Left lobe of liver (tissue), 2 donors: ENCODE measurements at places on chromosomes 4 and X.

DNA sequence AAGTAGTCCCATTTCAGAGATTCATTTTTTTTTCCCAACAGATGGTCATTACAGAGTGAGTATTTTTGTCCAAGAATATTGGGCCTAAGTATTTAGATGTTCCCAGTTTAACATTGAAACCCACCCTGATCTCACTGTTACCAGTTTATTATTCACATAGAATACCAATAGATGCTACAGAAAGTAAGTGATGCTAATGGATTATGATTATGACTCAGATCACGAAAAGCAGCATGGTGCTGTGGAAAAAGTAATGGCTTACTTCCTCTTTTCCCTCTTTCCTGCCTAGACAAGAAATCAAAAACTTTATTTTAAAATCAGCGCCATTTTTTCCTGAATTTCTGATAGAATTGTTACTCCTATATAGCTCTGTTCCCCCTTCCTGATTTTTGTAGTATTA is 51.9 kb downstream of the GSPT2 start:
- DNase-seq, result no peak

DNA sequence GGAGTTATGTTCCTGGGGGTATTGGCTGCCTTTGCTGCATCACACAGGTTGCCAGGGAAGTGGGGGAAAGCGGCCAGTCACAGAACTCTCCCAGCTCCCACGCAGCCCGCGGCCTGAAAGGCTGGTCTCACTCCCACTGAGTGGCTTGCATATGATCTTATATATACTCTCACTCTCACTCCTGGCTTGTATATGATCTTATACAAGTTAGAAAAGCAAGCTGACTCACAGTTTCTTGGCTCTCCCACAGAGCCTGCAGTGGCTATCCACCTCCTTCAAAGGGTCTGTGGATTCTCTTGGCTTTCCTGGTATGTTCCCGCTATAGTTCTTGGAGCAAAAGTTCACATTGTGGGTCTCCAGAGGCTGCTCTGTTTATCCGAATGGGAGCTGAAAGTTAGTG is 833.5 kb upstream of the GALNTL6 start:
- no peak for DNase-seq

DNA sequence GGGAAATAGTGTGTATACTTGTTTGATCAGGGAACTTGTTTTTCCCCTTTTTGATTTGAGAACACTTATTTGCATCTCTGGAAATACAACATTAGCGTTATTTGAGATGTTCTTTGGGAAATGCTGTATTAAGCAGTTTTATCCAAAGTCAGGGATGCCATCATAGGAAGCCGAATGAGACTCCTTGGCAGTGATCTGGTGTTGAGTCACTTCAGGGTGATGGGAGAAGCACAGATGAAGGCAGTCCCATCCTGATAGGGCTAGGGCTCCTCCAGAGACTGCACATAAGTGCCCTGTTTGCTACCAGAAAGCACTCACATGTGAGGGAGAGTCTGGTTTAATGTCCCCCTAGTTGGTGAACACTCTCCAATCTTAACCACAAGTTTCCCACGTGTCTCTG is 62.3 kb downstream of the IL1RAPL1 start:
- no peak for DNase-seq

DNA sequence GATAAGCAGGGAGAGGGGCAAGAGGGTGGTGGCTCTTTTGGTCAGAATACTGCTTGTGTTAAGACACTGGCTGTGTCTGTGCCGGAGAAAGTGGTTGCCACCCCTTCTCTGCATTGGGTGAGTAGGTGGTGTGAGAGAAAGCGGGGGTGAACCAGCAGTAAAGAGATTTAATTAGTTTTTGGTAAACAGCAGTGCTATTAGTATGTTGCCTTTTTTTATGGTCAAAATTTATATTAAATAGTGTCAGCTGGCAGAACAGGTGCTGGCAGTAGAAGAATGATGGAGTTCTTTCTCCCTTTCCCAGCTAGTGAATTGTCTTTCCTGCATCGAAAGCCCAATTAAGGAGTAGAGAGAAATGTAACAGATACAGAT is 181.6 kb downstream of the LARP7 start:
- DNase-seq, result no peak

- peak; percentile 67 for DNase-seq
These were observed at the start of gene GLOD5 for GRCh38 chrX:48761674-48762471. Gene GLOD5 (plus strand): TSS chrX:48761747. CDS start chrX:48761791, 44 bp downstream.

GRCh38 chr4:56200275-56200674 is 187.0 kb downstream of the AASDH start:
- no peak for DNase-seq

DNA sequence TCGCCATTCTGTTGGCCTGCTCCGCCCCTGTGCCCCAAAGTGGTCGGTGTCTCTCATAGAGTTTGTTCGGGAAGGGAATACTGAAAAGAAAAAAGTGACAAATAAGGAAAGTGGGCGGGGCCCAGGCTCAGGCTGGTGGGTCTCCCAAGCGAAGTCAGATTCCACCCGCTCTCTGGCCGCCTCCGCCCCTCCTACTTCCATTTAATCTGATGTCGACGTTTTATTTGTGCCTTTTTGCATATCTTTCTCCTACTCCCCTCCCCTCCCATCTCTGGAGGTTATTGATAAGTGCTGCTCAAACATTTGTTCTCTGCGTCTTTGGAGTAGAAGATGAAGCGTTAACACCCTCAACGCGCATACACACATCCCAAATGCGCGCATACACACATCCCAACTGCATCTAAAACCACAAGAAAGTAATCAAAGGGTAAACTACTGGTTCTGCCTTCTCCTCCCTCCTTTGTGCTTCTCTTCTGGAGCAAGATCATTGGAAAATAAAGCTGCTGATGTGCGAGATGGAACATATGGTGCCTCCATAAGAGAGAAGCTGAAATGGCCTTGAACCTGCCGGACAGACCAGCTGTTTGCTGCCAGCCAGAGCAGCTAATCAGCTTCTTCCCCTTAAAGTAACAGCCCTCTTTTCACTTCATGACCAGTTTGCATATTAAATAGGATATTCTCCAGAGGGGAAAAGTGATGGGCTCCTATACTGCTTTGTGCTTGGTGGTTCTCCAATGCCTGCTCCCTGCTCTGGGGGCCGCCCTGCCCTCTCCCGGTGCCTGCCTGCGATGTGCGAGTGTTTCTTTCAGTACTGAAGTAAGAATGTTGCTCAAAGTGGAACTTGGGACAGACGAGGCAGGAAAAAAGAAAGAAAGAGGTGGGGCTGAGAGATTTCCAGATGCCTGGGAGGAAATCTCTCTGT is 3.1 kb downstream of the MAMLD1 start:
- peak; percentile 47 for DNase-seq

- DNase-seq, result no peak
These were observed 77.9 kb downstream of the LUZP4 start for GRCh38 chrX:115367455-115367854.

DNA sequence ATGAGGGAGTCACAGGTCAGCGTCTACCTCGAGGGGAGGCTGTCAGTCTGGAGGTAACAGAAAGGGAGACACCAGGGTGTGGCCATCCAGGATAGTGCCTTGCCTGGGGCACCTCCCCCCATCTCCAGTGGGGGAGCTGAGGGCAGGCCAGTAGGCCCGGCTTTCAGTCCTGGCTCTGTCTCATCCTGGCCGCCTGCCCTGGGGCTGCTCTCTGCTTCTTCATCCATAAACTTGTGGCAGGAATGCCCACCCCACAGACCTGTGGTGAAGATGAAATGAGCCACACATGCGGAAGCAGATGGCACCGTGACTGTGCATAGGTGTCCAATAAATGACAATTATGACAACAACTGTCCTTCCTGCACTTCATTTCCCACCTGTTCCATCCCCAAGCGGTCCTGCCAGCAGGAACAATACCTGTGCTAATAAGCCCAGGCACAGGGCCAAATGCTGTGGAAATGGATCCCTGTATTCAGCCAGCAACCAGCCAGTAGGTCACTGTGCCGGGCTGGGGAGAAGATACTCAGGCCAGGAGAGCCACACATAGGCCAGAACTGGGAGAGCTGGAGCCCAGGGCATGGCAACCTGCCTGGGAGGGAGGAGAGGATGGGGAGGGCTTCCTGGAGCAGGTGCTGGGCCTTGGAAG is 30.2 kb downstream of the TRO start:
- DNase-seq, result peak; percentile 53

DNA sequence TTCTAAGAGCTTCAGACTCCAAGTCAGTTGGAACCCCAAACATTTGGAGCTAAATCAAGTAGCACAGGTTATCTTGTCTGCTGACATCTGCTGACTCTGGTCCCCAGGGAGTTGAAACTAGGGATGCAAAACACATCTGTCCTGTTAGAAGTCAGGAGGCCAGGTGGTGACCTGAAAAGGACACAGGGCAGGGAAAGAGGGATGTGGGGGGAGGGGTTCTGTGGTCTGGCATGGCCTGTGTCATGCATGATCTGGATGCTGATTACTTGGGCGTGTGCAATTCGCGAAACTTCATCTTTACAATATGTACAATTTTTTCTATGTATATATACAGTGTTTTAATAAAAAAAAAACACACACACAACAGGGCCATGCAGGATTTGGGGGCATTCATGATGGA is 55.3 kb downstream of the FHDC1 start:
- no peak for DNase-seq

- DNase-seq, result no peak
These were observed 211.3 kb downstream of the PALLD start for GRCh38 chr4:168708108-168708507.

DNA sequence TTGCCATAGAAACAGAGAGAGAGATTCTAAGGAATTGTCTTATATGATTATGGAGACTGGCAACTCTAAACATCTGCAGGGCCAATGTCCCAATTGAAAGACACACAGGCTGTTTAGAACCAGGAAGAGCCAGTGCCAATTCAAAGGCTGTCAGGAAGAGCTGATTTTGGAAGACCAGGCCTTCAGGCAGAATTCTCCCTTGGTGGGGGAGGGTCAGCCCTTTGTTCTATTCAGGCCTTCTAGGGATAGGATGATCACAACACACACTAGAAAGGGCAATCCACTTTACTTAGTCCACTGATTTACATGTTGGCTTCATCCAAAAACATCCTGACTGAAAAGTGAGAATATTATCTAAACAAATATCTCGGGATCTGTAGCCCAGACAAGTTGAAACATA is 15.2 kb downstream of the C4orf46 start:
- no peak for DNase-seq

DNA sequence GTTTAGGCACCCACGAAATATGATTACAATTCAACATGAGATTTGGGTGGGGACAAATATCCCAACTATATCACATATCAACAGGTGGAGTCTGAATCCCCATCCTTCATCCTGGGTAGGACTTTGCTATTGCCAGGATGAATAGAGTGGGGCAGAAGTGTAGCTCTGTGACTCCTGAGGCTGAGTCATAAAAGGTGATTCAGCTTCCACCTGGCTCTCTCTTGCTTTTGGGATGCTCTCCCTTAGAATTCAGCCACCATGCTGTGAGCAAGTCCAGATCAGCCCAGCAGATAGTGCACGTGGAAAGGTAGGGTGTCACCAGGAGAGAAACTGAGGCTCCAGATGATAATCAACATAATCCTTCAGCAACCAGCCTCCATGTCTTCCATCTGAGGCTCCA is 193.8 kb upstream of the BCOR start:
- no peak for DNase-seq

GRCh38 chr4:70236125-70236524 is 6.3 kb upstream of the CSN3 start:
- no peak for DNase-seq

DNA sequence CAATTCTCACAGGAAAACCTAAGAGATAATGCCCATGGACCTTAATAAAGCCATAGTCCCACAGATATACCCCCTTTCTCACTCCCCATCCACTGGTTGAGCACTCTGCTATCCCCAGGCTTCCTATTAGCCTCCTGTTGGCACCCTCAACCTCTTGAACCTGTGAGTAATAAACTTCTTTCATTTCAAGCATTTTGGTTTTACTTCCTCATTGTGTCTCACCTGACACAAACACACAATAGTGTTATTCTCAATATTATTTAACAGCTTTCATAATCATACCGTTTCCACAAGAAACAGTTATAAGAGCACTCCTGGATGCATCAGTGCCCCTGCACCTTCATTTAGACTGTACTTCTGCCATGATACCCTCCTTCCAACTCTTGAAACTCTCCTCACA is 56.8 kb downstream of the TRPC5 start:
- no peak for DNase-seq

GRCh38 chr4:176016601-176017000 is 49.0 kb upstream of the WDR17 start:
- no peak for DNase-seq

- DNase-seq, result no peak
These were observed 63.0 kb downstream of the SEC24D start for GRCh38 chr4:118772767-118773428.

GRCh38 chrX:122777766-122778165 is 406.3 kb upstream of the GRIA3 start:
- no peak for DNase-seq

DNA sequence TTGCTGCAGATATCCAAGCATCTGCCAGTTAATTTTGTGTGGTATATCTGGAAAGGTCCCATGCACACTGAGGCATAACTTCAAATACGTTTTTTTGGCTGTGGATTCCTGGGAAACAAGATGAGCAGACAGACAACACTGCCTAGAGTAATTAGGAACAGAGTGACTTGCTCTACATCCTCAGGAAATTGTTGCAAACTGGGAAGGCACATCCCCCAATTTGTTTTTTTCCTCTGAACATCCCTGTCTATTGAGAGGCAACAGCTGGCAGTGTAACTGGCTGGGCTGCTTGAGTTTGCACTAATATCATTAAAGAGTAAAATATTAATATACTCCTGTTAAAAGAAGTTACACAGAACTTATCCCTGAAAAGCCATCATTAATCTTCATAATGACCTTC is 207.7 kb upstream of the SLIT2 start:
- DNase-seq, result no peak

DNA sequence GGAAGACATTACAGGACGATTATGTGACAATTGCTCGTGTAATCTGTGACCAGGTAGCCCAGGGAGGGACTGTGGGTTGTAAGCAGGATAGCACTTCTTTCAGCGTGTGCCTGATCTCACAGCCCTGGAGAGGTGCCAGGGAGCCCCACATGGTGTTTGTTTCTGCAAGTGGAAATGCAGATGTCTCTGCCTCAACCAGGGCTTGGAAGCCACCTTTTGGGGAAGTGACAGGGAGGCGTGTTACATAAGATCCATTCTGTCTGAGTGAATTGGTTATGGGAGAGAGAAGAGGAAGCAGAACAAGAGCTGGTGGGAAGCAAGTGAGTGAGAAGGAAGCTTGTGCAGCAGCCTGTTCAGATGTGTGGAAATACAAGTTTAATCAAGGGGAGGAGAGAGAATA is 104.5 kb upstream of the GATB start:
- DNase-seq, result no peak

DNA sequence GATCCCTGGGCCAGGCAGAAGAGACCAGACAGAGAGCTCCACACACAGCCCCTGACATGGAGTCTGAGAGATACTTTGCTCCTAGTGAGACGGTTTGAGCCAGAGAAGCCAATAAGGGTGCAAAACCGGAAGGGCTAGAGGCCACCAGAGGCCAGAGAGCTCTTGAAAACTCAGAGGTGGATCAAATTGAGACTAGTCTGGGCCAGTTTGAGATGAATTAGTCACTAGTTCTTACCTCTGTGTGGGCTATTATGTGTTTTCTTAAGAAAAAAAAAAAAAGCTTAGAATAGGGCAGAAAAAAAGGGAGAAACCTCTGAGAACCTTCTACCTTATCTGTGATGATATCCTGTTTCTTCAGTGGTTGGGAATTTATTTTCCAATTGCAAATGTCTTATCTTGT is 110.4 kb upstream of the EDNRA start:
- DNase-seq, result no peak

GRCh38 chr4:22233230-22233629 is 282.6 kb downstream of the ADGRA3 start:
- DNase-seq, result no peak
